NCI-H526 (cell line): ENCODE measurements at places on chromosomes 3 and 15.

DNA sequence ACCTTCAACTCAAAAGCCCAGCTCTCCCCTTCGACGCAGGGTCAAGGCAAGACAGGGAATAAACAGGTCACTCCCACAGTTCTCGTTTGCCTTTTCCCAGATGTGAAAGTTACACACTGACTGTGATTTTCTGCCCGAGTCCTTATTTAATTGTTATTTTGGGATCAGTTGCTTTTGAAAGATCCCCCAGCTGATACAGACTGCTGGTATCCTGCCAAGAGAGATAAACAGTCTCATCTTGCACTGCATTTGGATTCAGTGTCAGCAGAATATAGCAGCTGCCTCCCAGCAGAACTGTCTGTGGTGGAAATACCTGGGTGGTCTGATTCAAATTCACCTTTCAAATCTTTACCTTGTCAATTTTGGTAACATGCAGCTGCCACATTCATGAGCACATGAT is 56.0 kb upstream of the FAM3D start:
- DNase-seq = no peak

DNA sequence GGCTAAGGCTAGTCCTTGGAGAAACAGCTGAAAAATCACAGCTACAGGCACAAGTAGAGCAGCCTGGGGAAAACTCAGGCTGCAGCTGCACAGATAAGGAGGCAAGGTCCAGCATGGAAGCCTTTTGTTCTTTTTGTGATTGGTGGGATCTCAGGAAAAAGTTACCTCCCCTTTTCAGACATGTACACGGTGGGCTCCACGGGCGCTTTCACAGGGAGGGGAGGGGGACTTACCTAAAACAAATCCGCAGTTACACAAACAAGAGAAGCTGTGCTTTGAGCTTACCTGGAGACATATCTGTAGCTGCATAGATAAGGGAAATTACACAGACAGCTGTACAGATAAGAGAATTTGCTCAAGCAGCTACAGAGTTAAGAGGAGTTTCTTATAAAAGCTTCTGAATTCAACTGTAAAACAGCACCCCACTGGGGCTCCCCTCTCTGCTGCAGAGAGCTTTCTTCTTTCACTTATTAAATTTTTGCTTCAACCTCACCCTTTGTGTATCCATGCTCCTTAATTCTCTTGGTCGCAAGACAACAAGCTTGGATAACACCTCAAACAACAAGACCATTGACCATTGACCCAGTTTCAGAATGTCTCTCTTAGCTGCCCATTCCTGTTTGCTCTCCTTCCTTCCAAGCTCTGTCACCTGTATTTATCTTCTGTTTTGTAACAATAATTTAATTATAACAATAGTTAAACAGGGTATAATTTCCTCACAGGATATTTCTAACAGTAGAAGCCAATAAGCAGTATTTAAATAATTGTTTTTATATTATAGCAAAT is 10.9 kb upstream of the CD200 start:
- no peak for DNase-seq

DNA sequence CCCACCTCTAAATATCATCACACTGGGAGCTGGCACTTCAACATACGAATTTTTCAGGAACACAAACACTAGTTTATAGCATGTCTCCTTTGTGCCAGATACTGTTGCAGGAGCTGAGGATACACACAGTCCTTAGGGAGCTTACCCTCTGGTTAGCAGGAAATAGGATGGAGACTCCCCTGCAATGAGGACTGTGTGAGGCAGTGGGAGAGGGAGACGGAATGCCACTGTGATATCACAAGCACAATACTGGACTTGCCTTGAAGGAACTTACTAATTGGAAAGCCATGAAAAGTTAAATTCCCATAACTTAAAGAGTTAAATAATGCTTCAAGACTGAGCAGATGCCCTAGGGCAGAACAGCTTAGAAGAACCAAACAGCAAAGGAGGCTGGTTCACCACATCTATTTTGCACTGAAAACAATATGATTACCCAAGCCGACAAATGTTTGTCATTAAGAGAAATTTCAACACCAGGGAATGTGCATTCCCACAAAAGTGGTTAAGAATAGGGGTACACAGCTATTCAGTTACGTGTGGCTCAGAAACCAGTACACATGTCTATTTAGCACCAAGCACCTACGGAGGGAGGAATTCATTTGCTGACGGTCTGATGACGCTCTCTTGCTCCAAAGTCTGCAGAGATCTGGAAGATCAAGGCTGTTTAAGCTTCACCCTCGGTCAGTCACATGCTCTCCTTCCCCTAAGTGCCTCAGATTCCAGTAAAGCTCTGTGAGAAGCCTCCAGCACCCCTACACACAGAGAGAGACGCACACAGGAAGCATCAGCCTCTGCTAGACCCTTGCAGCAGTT is 5.2 kb downstream of the TBC1D2B start:
- no peak for DNase-seq

GRCh38 chr3:9887480-9887879 is 2.9 kb upstream of the JAGN1 start:
- DNase-seq = no peak

DNA sequence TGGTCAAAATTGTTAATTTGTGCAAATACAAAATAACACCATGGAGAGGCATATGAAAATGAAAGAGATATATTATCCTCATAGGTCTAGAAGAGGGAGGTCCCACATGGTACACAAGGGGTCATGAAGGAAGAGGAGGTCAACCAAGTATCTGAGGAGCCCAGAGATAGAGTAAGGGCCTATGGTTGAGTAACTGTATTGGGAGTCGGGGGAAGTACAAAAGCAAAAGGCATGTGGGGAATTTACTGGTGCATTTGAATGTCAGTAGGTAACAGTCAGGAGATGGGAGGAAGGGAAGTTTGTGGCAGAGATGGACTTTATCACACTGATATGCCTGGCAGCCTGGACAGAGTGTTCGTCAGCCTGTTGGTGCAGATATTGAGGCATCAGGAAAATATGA is 1113.7 kb downstream of the OTOL1 start:
- DNase-seq = no peak

- no peak for DNase-seq
Observed at GRCh38 chr3:56477646-56478045, 9.4 kb upstream of the ERC2 start.

- DNase-seq = no peak
Observed at GRCh38 chr15:58611731-58612676, 137.5 kb downstream of the ADAM10 start.

DNA sequence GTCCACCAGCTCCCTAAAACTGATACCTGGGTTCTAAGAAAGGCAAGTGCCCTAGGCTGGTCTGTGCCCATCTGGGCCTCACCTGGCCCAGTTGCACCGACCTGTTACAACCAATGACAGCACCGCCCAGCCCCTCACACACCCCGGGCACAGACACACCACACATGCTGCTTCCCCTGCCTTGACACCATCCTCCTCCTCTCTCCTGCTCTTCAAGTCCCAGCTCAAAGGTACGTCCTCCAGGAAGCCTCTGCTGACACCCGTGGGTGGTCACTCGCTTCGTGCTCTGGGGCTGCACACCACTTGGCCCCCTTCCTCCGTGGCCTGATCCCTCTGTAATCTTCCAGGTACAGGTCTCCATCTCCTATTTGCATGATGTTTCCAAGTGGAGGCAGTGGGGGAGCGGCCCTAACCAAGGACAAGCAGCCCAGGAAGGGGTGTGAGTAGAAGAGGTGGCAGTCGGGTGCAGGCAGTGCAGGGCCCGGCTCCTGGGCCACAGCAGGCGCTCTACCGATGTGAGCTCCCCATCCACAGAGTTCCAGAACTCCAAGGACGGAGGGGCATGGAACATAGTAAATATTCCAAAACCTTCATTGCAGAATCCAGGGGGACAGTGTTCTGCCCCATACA is 144.6 kb downstream of the NUP210 start:
- DNase-seq = no peak

- DNase-seq = no peak
Observed at GRCh38 chr15:46607077-46607476, 972.2 kb downstream of the SQOR start.

- no peak for DNase-seq
Observed at GRCh38 chr3:61029194-61029593, 222.1 kb downstream of the FHIT start.

GRCh38 chr3:190064112-190064511 is 56.6 kb downstream of the P3H2 start:
- DNase-seq = no peak

- DNase-seq = no peak
Observed at GRCh38 chr3:168511428-168512014, 415.8 kb upstream of the GOLIM4 start.

GRCh38 chr3:133989936-133990702 is 39.6 kb downstream of the SLCO2A1 start:
- DNase-seq = no peak

DNA sequence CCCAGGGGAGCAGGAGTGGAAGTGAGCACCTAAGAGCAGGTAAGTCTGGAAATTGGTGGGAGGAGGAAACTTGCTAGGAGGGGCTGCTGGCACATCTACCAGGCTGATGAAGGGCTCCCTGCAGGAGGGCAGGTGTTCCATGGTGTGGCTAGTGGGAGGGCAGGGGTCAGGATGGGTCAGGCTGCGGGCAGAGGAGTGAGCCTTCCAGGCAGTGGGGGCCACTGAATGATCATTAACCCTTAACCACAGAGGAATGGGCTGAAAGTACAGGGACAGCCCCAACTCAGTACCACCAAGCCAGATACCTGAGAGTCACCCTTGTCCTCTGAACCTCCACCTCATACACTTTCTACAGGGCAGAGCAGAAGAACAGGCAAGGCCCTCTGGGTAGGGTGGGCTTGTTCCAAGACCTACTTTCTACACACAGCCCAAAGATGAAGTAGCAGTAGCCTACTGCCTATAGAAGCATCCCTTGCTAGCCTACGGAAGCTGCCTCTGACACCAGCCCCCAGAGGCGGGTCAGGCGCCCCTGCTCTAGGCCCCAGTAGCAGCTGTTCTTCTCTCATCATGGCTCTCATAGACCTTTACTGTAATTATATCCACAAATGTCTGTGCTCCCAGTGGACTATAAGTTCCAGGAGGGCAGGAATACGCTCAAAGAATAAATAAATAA is 4.6 kb downstream of the RAB6B start:
- no peak for DNase-seq

DNA sequence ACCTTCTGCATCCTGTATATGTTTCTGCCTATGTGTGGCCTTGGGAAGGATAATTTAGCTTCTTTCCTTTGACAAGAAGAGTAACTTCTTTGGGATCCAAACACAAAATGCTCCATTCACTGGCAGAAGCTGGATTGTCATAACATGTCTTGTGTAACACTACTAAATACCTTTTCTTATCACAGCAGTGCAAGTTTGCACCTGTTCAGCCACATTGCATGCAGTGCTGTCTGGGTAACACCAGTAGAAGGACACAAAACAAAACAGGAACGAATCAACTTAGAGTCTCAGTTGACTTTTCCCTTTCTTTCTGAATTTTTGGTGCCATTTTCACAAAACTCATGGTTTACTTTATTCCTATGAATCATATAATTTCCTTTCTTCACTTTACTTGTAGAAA is 43.6 kb upstream of the TNIK start:
- DNase-seq = no peak

- no peak for DNase-seq
Observed at GRCh38 chr15:60761505-60761845, 282.5 kb upstream of the ICE2 start.

GRCh38 chr15:98771541-98771940 is 123.2 kb downstream of the IGF1R start:
- no peak for DNase-seq

DNA sequence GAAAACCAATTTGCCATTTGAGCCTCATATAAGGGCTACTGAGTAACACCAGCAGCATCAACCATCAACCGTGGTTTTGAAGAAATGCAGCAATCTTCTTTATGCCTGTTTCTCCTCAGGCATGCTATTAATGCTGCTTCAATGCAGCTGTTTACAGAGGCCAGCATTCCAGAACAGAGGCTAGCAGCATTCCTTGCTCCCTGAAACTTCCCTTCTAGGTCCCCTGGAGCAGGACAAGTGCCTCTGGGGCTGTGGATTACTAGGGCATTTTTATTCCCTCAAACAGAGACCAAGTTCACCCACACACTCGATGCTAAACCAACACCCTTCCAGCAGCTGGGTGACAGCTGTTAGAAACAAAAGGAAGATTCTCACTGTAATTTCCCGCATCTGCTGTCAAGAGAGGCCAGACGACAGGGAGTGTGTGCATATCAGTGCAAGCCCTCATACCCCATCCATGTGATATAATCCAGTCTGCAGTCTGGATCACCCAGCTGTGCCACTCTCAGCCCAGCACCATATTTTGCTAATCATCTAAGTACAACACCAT is 57.5 kb downstream of the HOMER2 start:
- no peak for DNase-seq

- no peak for DNase-seq
Observed at GRCh38 chr3:158522221-158523136, 48.5 kb upstream of the MLF1 start.

DNA sequence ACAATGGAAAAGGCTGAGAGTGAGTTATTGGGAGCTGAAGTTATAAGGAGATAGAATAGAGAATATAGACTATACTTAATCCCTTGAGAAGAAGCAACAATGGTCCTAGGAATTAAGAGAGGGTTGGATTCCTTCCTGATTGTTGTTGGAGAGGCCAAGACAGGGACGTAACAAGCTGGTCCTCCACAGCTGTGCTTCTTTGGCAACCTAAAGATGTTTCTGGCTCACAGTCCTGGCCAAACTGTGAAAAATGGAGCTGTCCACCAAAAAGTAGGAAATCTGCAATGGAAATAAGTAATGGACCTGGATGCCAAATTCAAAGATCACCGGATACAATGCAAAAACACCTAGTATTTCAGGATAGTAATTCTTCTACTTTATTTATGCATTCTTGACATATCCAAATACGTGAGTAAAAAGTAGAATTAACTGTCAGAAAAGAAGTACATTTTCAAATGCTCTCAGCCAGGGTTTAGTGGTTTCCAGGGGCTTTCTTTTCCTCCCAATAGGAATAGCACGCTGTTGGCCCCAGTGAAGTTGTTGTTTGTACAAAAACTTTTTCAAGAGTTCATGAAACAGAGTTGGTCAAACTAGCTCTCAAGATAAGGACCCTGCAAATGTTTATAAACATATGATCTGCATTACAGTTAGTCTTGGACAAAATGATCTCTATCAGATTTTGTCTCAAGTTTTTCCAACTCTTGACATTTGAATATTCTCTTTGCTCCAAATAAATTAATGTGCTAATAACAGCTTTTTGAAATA is 28.3 kb downstream of the CERS3 start:
- DNase-seq = no peak

GRCh38 chr3:190863119-190863465 is 598 bp upstream of the GMNC start:
- DNase-seq = no peak

DNA sequence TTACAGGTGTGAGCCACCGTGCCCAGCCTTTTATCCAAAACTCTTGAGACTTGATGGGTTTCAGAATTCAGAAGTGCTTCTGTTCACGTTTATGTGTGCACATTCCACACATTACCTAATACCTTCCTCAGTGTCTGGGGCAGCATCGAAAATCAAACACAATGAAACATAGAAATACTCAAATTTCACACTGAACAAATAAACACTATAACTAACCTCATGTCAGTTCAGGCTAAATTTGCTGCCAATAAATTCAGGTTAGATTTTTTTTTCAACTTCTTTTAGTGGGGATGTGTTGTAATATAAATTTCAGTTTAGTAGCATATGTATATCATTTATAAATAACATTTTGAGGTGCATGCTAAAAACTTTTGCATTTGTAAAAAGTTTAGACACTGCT is 2.8 kb downstream of the EIF2AK4 start:
- DNase-seq = no peak
